ENCODE measurements at places on chromosomes 7 and 10.

- no peak for DNase-seq
Observed at GRCh38 chr10:31317652-31318381, 1.2 kb upstream of the ZEB1 start.

DNA sequence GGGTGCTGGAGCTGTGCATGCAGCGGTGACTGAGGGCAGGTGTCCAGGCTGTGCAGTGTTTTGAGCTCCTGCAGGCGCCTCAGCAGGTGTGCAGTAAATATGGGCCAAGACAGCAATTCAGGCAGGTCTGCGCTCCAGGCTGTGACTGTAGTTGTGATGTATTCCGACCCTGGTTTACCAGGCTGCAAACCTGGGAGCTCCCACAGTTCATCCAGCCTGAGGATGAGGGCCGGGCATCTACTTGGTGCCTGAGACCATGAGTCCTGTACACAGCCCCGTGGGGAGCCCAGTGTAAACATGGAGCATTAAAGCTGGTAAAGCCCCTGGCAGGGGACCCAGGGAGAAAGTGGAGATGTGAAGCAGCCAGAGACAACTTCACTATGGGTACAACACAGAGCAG lies 82.8 kb downstream of the VOPP1 start:
- DNase-seq: no peak

- DNase-seq: no peak
Observed at GRCh38 chr7:99733448-99733847, 1.5 kb downstream of the CYP3A7 start.

GRCh38 chr10:6977398-6978186 lies 397.5 kb upstream of the PRKCQ start:
- no peak for DNase-seq

- no peak for DNase-seq
Observed at GRCh38 chr7:130912862-130913638, 179.0 kb upstream of the KLF14 start.

DNA sequence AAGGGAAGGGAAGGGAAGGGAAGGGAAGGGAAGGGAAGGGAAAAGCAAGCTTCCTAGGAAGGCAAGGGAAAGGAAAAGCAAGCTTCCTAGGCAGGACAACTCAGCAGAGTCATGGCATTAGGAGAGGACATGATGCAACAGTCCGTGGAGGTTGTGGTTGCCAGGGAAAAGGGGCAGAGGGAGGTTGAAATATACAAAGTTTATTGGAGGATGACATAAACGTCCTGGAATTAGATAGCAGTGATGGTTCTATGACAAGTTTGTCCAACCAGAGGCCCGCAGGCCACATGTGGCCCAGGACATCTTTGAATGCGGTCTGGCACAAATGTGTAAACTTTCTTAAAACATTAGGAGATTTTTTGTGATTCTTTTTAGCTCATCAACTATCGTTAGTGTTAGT lies 59.8 kb upstream of the OPN4 start:
- no peak for DNase-seq

DNA sequence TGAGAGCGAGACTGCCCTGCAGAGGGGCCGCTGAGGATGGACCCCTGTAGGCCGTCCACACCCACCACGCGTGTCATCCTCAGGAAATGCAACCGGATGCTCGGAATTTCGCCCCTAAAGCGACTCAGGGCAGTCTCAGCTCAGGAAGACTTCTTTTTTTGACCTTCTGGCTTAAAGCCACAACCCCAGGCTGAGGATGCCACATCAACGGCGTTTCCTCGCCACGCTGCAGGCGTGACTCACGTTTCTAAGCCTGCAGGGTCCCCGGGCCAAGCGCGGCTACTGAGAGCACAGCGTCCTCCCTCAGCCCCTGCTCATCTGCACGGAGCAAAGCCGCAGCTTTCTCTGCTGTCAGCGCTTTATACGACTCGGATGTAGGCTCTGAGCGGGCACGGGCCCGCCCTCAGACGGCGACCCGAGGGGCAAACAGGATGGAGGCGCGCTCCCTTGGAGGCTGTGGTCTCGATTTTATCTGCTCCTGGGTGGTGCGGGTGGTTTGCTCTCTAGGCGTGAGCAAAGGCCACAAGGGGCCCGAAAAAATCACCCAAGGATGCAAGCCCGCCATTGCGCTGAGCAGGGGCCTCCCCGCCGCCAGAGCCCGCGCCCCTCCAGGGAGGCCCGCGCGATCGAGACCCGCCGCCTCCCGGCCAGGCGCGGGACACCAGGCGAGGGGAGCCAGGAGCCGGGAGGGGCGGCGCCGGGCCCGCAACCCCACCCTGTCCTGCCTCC lies 726 bp upstream of the INSIG1 start:
- DNase-seq: no peak

All from NCI-H774 (cell line).